ENCODE measurements at places on chromosomes 6 and 20. TPM values are rescaled to one million over a fixed set of nuclear protein-coding genes. Genes with fewer than 3 reads are reported as not detected.

Gene TSHZ2
- polyA plus RNA-seq, result 12.5 TPM

DNA sequence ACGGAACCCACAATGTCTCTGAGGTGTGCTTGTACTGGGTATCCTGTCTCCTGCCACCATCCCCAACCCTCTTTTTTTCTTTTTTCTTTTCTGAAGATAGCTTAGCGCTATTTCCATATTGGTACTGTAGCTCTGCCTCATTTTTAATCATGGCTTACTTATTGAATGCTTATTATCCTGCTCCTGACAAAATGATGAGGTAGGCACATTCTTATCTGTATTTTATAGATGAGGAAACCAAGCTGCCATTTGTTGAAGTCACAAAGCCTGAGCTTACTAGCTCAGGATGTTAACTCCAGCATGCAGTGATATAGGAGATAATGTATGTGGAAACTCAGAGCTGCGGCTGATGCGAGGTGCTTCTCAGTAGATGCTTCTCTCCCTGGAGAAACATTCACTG lies 61.4 kb upstream of the GPR6 start:
- no peak for DNase-seq

DNA sequence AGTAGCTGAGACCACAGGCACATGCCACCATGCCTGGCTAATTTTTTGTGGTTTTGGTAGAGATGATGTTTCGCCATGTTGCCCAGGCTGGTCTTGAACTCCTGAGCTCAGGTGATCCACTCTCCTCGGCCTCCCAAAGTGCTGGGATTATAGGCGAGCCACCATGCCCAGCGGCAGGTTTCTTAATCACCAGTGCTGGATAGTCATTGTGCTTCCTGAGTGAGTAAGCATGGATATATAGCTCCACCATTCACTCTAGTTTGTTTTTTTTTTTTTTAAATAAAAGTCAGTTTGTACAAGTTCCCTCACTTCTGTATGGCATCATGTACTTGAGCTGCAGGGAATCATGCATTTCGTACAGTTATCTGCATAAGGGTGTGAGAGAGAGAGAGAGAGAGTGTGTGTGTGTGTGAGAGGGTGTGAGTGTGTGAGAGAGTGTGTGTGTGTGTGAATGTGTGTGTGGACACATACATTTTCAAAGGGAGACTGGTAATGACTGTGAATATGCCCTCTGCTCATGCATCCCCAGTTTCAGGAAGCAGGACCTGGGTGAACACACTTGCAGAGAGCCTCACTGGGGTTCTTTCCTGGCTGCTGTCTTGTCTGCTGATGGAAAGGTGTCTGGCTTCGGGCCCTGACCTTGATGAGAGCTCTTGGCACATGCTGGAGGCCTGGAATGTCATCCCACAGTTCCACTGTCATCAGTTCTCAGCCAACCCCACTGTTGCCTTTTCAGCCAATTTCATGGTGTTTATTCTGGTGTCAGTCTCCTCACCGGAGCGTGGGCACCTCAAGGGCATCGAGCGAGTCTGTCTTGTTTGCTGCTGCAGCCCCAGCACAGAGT lies 65.0 kb upstream of the XRN2 start:
- DNase-seq, result no peak

GRCh38 chr6:84798257-84798656 lies 33.9 kb upstream of the TBX18 start:
- DNase-seq, result peak; percentile 33

- no peak for DNase-seq
Observed at GRCh38 chr20:46209930-46210671, 92.0 kb downstream of the CD40 start.

DNA sequence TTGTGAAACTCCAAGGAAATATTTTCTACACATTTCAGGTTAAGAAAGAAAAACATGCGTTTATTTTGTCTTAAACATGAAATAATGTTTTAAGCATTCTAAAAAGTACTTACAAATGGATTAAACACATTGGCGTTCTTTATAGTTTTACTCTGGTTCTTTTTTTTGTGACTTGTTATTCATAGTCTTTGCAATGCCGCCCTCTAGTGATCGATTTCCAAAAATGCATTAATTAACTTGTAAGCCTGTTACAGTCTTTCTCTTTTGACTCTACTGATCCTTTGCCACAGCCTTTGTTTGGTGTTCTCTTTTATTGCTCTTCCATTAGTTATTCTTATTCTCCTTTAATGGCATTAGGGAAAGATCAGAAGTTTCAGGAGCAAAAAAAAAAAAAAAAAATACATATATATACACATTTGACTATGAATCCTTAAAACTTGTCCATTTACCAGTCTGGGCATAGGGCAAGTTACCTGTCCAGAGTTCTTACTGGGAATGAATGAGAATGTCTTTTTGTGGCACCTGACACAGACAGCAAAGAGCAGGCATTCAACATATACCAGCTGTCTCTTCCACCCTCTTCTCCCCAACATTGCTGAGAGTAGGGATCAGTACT lies 59.9 kb downstream of the MACROD2 start:
- peak; percentile 71 for DNase-seq

DNA sequence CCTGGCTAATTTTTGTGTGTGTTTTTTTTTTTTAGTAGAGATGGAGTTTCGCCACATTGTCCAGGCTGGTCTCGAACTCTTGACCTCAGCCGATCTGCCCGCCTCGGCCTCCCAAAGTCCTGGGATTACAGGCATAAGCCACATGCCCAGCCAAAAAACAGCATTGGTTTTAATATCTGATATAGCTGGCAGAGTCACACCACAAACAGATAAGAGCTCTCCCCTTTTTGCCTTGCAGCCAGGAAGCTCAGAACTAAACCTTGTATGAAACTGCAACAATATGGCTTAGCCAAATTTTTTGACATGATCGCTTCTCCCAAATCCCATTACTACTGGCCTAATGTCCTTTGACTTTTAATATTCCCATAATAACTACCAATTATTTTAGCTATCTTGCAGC lies 4.9 kb downstream of the ACOT8 start:
- no peak for DNase-seq

Gene SLC24A3
- polyA plus RNA-seq, result 4.5 TPM

Gene ASIP
- 0.34 TPM for polyA plus RNA-seq

DNA sequence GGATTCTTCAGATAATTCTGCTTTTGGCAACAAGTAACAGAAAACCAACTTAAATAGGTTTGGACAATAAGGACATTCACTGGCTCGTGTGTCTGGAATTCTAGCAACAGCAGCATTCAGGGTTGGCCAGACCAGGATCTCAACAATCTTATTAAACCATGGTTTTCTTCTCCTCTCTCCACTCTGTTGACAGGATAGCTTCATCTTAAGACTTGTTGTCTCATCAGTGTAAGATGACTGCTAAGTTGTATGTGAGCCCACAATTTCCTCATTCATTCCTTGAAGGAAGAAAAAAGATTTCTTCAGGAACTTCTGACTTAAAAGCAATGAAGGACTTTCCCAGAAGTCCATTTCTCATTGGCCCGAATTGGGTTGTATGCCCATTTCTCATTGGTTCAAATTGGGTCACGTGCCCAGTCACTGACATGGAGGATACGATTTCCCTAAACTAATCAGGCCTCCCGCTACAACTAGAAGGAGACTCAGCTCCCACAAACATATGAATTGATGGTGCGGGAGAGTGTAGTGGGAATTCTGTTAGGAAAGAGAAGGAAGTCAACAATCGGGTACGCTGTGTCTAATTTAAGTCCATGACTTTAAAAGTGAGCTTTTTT lies 83.7 kb downstream of the SLC22A3 start:
- DNase-seq, result no peak

DNA sequence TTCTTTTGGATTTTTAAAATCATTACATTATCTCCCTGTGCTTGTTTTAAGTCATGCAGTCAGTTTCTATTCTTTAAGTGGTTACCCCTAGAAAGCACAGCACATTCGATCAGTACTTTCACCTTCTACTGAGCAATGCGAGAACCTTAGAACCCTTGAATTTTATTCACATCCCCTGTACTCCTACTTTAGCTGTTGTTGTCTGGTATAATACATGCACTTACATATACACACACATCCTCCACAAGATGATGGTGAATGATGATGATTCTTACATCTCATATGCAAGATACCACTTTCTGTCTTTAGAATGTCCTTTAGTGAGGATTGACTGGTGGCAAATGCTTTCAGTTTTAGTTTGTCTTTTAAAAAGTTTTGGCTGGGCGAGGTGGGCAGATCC lies 5.7 kb downstream of the CDC40 start:
- no peak for DNase-seq

- no peak for DNase-seq
Observed at GRCh38 chr20:36008461-36009035, 40.2 kb downstream of the CNBD2 start.

Gene RPL10A
- polyA plus RNA-seq, result 1,930 TPM

DNA sequence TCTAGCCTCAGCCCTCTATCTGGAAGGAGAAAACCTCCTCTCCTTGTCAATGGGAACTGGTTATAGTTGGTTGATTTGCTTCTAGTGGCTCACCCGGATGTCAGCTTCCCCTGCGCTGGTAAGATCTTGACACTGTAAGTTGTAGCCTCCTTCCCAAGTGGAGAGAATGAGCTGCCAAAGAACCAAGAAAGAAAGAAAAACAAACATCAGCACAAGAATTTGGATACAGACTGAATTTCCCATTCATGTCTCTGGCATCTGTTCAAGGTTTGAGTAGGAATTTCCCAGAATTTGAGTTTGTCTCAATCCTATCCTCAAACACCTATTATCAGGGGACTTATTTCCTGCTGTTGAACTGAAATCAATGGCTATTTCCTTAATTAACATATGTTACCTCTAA lies 44.1 kb downstream of the ELOVL2 start:
- DNase-seq, result no peak

Gene TMEM217
- 1.6 TPM for polyA plus RNA-seq

DNA sequence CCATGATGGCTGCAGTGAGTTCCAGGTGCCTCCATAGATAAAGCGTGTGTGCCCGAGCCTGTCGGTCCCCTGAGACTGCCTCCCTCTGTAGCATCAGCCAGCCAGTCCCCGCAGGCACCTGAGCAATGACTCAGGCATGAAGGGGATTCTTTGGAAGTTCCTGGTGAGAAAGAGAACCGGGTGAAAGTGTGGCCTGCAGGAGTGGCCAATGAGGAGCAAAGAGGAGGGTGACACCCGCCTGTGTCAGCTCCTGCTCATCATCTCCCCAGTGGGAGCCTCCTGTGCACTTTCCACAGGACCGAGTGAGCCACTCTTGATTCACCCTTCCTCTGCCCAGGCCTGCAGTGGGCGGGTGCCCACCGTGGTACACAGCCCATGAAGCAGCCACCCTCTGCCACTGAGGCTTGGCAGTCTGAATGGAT lies 71.2 kb upstream of the PTPN1 start:
- no peak for DNase-seq

GRCh38 chr20:20076297-20077065 lies 24.1 kb downstream of the CFAP61 start:
- no peak for DNase-seq

DNA sequence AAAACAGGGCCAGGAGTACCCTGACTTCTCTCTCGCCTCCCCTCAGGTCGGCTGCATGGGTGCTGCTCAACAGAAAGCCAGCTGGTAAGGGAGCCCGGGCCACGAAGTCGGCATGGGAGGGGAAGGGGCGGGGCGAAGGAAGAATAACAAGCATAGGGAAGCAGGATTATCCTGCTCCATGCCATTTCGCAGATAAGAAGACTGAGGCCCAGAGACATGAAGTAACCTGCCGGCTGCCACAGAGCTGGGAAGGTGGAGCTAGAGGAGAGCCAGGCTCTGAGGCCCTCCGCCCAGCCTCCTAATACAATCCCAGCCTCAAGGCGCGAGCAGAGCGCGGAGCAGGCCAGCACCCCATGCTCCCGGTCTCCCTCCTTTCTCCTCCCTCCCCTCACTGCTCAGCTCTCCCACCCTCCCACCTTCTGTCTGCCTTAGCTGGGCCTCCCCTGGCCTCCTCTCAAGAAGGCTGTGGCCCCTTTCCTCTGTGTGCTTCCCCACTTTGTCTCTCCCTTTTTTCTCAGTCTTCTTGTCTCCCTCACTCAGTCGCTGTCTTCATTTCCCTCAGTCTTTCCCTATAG lies 13.2 kb upstream of the HMGA1 start:
- no peak for DNase-seq

GRCh38 chr6:111469543-111469942 lies 13.5 kb downstream of the REV3L start:
- no peak for DNase-seq

DNA sequence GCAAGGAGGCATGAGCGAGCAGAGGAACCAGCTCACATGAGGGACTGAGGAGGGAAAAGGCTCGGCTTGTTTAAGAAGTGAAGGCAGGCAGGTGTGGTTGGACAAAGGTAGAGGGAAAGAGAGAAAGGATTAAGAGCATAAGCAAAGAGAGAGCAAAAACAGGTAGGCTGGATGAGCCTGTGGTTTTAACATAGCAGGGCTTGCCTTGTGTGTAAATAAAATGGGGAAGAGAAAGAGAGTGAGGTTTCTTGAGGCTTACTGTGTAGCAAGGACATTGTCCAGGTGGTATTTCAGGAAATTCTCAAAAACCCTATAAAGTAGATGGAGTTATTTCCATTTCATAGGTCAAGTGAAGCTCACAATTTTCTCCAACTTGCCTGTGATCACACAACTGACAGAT lies 93.9 kb upstream of the HDAC2 start:
- no peak for DNase-seq

DNA sequence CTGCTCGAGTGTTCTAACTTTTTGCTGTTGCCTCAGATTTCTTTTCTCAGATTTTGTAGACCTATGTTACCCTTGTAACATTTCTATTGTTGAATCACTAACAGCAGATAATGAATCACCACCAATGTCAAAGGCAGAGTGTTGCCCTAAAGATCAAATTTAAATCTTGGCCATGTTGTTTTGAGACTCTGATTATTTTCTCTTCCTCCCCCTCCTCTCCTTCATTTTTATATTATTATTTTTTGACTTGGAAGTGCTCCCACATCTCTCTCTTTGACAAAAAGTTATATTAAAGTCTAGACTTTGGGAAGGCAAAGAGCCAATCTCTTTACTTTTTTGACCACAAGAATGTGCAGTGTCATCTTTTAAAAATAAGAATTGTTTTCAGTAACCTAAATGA lies 422.7 kb downstream of the NKAIN2 start:
- DNase-seq, result no peak

GRCh38 chr6:17986656-17987446 lies 584 bp downstream of the KIF13A start:
- peak; percentile 57 for DNase-seq

Gene BTBD3
- 62.6 TPM for polyA plus RNA-seq

Gene EYA2
- 0.53 TPM for polyA plus RNA-seq

- DNase-seq, result no peak
Observed at GRCh38 chr6:108228416-108228815, 32.4 kb downstream of the SNX3 start.

DNA sequence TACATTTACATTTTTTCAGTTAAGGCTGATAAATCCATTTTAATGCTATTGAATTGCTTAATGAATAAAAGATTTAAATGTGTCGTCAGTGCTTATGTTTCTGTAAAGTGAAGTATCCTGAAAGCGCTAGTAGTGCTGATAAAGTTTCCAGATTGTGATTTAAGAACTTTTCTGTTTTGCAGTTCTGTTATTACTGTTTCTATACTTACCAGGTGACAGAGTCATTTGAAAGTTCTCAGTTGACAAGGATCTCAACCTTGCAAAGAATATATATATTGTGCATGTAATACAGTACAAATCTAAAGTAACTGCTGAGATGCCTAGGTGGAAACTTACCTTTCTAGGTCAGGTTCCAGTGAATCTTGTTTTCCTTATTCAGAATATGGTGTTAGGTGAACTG lies 201.8 kb downstream of the ARID1B start:
- no peak for DNase-seq

Data from renal pelvis (tissue), 12 donors.